ENCODE measurements at places on chromosomes 4 and X.

GRCh38 chrX:131046596-131046995, 11.6 kb upstream of the ARHGAP36 start:
- no peak for DNase-seq

DNA sequence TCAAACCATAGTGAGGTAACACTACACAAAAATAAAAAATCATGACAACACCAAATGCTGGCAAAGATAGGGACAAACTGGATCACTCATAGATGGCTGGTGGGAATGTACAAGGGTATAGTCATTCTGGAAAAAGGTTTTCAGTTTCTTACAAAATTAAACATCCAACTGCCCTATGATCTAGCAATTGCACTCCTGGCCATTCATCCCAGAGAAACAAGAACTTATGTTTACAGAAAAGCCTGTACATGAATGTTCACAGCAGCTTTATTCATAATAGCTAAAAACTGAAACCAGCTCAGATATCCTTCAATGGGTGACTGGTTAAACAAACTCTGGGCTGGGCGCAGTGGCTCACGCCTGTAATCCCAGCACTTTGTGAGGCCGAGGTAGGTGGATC, 43.3 kb downstream of the NYX start:
- DNase-seq = no peak

GRCh38 chrX:41095908-41096307, 10.7 kb downstream of the USP9X start:
- DNase-seq = no peak

DNA sequence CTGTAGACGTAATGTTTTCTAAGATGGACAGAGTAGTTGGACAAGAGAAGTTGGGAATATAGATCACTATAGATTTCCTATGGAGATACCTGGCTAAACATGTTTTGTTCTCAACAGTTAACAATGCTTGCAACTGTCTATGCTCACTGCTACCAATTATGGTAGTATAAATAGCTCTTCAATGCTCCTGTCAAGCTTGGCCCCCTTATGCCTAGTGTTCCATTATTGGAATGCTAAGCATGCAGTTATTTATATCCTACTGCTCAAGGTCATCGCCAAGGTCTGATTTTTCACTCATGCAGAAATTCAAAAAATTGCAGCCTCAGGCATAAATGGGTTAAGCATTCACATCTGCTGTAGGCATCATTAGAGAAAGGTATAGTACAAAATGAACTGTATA, 519.0 kb downstream of the IL15 start:
- DNase-seq = no peak

- no peak for DNase-seq
Observed at GRCh38 chrX:51461053-51462044, 35.0 kb downstream of the NUDT11 start.

DNA sequence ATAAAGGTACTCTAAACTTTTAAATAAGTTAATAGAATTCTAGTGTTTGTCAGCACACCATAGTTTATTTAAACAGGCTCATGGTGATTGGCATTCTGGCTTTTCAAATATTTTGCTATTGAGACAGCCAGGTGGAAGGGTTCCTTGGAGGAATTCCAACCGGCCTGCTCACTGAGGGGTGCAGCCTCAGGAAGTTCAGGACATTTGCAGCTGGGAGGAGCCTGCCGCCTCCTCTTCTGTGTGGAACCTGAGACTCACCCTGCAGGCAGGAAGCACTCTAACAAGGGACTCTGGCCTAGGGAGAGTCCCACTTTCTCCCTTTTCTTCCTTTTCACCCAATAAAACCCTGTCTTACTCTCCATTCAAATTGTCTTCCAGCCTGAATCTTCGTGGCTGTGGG, 1328.0 kb downstream of the FSTL5 start:
- DNase-seq = no peak

GRCh38 chrX:46279214-46279924, 265.9 kb downstream of the ZNF674 start:
- DNase-seq = no peak

- no peak for DNase-seq
Observed at GRCh38 chr4:151671541-151672059, 89.2 kb downstream of the GATB start.

GRCh38 chr4:87785731-87786509, 13.4 kb upstream of the IBSP start:
- no peak for DNase-seq

GRCh38 chrX:133888984-133889383, 96.4 kb downstream of the GPC3 start:
- DNase-seq = no peak

GRCh38 chrX:19840899-19841648, 46.3 kb downstream of the SH3KBP1 start:
- no peak for DNase-seq

DNA sequence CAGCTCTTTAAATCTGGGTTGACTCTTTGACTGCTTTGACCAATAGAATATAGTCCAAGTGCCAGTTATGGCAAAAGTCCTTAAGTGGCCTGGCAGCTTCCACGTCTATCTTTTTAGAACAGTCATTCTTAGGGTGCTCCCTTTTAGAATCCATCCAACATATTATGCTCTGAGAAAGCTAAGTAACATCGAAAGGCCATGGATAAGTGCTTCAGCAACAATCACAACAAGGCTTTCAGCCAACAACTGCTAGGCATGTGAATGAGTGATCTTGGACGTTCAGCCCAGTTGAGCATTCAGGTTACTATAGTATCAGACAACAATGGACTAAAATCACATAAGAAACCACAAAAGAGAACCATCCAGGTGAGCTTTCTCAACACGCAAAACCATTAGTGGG, 818.7 kb downstream of the DMD start:
- no peak for DNase-seq

DNA sequence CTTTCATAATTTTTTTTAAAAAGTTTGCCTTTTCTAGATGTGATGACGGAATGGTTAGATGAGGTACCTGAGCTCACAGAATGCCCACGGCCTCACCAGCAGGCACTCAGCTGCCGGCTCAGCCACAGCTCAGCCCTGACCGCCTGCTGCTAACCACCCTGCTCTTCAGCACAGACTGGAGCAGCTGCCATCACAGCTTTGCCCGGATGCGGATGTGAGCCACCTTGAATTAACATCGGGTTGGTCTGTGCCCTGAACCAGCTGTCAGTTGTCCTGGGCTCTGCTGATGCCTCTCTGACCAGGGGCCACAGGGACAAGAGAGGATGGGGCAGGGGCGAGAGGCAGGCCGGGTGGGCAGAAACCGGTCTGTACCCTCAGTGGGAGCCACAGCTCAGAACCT, 93.3 kb downstream of the HMX1 start:
- DNase-seq = no peak

GRCh38 chr4:184653650-184654049, 4.1 kb downstream of the PRIMPOL start:
- DNase-seq = no peak

All from mesenteric fat pad (tissue), 1 donor.